NCI-H524 (cell line): ENCODE measurements at places on chromosomes 4 and X.

- DNase-seq, result no peak
Observed at GRCh38 chr4:57124145-57124544, 14.0 kb upstream of the IGFBP7 start.

DNA sequence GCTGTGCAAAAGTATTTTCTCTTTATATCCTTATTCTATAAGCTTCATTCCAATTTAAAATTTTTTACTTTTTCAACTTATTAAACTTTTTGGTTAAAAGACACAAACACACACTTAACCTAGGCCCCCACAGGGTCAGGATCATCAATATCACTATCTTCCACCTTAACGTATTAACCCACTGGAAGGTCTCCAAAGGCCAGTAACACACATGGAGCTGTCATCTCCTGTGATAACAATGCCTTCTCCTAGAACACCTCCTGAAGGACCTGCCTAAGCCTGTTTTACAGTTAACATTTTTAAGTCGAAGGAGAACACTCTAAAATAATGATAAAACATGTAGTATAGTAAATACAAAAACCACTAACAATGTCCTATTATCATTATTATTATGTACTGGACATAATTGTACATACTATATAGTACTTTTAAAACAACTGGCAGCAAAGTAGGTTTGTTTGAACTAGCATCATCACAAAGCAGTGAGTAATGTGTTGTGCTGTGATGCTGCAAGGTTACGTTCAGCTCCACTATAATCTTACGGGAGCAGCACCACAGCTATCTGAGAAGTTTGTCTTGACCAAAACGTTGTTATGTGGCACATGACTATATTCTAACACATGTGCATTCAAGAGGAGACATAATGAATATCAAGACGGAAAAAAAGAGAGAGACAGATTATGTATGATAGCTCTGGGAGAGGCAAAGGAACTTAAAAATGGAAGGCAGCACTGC lies 33.7 kb downstream of the DHX15 start:
- DNase-seq, result no peak

- no peak for DNase-seq
Observed at GRCh38 chr4:76679691-76680090, 218.3 kb downstream of the SOWAHB start.

DNA sequence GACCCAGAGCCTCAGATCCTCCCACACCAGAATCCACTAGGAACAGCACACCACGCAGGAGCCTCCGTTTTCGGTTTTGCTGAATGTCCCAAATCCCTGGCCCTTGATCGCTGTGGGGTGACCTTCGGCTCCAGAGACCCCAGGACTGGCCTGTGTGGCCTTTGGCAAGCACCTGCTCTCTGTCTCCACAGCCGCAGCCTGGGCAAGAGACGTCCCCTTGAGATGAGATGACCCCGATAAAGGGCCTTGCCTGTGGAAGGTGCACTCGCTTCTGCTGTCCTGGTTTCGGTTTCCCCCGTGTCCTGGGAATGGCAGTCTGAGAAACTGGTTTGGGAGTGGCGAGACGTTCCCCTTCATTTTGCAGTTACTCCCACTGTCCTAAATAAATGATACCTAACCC lies 9.6 kb downstream of the PSAPL1 start:
- no peak for DNase-seq

DNA sequence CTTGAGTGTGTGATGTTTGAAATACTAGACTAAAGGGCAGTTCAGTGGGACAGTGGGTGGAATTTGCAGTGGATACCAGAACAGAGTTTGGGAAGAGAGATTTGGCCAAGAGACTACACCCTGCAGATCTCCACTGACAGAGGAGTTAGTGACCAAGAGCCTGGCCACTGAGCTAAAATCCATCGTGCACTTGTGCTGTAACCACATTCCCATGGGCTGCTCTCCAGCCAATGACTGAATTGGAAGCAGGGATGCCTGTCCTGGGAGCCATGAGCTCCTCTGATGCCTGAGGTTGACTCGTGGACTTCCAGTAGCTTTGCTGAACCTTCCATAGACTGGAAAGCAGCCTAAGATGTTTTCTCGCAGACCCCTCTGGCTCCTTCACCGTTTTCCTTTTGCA lies 296.1 kb downstream of the TRIML1 start:
- no peak for DNase-seq

- DNase-seq, result no peak
Observed at GRCh38 chr4:7237873-7238272, 45.5 kb downstream of the SORCS2 start.

GRCh38 chr4:102500352-102500695 lies 835 bp upstream of the NFKB1 start:
- peak; percentile 0 for DNase-seq

DNA sequence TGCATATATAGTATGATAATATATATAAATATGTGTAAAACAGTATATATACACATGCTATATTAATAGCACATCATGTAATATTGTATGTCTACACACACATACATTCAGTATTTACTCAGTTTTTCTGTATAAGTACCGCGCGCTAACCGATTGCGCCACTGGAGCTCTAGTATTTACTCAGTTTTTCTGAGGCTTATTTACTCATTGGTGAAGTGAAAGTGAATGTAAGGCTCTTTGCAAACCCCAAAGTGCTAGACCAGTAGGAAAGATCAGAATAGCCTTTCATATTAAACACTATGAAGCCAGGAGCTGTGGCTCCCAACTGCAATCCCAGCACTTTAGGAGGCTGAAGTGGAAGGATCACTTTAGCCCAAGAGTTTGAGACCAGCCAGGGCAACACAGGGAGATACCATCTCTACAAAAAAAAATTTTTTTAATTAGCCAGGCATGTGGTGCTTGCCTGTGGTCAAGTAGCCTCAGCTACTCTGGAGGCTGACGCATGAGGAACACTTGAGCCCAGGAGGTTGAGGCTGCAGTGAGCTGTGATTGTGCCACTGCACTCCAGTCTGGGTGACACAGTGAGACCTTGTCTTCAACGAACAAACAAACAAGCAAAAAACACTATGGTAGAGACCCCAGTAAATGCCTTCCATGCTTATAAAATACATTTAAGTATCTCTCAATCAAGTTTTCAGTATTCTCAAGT lies 125.8 kb downstream of the KIT start:
- no peak for DNase-seq

DNA sequence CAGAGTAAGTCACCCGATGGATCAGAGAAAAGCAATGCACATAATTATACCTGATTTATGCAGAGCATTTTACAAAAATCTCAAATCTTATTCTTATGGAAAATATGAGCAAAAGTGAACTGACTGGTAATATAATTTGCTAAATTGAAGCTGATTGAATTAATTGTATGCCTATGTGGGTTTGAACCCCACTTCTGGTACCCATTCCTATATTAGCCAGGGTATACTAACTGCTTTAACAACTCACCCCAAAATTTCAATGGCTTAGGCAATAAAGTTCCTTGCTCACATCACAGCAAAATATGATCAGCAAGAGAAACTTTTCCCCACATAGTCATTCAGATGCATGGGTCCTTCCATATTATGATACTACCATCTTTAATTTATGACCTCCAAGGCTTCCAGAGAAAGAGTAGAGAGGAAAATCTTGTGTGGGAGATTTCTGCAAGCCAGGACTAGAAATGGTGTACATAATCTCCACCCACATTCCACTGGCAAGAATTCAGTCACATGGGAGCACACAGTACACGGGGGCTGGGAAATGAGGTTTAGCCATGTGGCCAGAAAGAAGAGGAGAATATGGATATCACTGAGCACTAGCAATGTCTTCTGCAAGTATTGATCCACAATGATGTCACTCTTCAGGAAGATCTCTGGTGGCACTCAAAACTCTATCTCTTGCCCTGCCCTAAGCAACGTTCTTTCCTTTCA lies 640.7 kb downstream of the BCOR start:
- DNase-seq, result no peak
